ENCODE measurements at places on chromosomes 5 and 9.

- no peak for DNase-seq
Measured at GRCh38 chr5:482506-482905, 39.5 kb downstream of the EXOC3 start.

- no peak for DNase-seq
Measured at GRCh38 chr9:26066237-26066636, 388.0 kb upstream of the TUSC1 start.

- DNase-seq: peak; percentile 78
Measured at GRCh38 chr5:138068742-138069600, 14.9 kb upstream of the WNT8A start.

DNA sequence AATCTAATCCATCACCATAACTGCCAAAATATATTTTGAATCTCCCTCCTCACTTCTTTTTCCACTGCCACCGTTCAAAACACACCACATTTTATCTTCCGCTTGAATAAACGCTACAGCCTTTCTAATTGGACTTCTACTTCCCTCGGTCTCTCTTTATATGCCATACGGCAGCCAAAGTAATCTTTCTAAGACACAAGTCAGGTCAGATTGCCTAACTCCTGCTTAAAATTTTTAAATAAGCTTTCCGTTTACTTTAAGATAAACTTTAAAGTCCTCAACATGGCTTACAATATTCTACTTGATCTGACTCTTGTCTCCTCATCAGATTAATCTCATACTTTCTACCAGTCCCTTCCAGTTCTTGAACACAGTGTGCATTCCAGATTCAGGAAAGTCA lies 9.7 kb downstream of the AFF4 start:
- DNase-seq: no peak

GRCh38 chr9:34318163-34318790 lies 10.8 kb downstream of the KIF24 start:
- no peak for DNase-seq

DNA sequence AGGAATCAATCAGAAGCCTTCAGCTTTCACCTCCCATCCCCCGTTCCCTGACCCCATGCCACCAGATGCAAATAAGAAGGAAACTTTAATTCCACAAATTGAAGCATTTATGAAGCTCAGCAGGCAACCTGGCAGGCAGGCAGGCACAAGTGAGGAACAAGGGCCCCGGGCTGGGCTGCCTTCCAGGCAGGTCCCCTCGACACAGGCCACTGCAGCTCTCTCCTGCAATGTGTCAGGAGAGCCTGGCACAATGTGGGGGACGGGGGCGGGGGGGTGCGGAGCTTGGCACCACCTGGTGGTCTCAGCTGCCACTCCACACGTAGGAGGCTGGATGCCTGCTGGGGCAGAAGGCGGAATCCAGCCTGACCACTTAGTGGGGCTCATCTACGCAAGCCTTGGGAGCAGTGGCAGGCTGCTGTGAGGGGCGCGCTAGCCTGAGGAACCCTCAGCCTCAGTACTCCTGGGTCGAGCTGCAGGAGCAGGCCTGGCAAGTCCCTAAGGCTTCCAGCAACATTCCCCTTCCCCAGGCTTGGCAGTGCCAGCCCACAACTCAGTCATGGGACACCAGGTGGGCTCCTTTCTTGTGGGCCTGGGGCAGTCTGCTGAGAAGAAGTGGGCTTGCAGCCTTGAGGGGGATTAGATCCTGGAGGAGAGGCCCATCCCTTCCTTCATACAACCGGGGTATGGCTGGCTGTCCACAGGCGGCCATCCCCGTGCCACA lies 50.2 kb upstream of the KCNMB1 start:
- DNase-seq: no peak

DNA sequence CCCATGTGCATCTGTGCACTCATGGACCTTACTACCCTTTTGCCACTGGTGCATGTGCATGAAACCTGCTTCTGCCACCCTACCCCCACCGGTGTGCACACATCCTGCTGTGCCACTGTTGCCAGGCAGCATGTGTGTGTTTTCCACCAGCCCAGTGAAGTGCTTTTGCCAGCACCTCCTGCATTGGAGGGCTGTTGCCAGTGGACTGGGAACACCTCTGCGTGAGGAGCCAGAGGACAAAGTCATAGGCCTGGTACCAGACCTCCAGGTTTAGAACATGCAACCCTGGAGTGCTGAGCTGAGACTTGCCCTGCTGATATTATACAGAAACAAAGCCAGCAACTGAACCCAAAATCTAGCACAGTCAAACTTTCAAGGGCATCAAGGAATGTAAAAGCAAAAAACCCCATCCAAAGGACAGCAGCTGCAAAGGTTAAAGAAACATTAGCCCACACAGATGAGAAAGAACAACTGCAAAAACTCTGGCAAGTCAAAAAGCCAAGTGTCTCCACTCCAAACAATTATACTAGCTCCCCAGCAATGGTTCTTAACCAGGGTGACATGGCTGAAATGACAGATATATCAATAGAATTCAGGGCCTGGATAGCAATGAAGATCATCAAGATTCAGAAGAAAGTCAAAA lies 70.6 kb upstream of the PTPN3 start:
- no peak for DNase-seq

GRCh38 chr5:89411891-89412290 lies 528.9 kb upstream of the MEF2C start:
- no peak for DNase-seq

DNA sequence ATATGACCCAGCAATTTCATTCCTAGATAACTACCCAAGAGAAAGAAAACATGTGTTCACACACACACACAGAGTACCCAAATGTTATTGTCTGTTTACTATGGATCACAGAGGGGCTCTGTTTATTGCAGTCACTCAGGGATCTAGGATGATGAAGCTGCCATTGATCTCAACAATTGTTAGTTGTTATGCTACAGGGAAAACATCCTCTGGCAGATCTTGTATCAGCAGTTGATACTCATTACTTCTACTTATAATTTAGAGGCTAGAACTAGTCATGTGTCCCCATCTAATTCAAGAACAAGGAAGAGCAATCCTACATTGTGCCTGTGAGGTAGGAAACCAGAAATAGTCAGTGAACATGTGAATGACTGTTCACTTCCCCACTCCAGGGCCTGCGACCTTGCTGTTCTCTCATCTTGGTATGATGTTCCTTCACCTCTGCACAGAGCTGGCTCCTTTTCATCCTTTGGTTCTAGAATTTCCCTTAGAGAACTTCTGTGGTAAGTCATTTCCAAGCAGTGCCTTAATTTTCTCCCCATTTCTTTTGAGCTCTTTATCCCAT lies 30.3 kb downstream of the NMUR2 start:
- no peak for DNase-seq

DNA sequence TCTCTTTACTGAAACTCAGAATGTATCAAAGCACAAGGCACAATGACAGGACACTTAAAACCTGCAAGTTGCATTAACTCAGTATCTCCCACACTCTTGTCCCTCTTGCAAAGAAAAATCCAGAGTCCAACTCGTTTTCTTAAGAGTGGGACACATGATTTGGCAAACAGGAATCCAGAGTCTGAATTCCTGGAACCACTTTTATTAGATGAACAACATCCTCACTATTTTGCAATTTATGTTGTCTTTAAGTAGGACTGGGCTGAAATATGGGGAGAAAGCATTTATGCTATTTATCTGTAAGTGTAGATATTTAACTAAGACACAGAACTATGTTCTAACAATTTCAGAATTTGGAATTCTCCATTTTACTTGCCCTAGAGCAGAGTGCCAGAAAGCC lies 69.1 kb downstream of the ABCA1 start:
- no peak for DNase-seq

GRCh38 chr9:116594547-116594946 lies 92.6 kb upstream of the TRIM32 start:
- DNase-seq: no peak

- DNase-seq: no peak
Measured at GRCh38 chr9:106107716-106108115, 413.4 kb downstream of the TMEM38B start.

DNA sequence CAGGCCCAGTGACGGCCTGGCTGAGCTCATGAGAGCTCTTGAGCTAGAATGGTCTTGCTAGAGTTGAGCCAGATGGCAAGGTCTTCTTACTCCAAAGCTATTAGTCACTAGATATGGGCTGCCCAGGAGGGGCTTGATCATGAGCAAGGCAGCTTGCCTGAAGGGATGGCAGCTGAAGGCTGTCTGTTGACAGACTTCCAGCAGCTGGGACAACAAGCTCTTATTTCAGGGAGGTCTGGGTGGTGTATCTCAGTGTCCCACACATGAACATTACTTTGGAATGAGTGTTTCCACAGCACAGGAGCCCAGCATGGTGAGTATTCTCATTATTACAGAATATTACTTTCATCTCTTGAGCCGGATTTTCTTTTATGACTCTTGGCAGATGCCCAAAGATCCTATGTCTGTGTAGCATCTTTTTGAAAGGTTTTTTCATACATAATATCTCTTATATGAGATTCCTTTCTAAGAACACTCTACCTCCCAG lies 414.1 kb downstream of the ARHGEF28 start:
- DNase-seq: no peak

GRCh38 chr9:34465468-34465867 lies 6.9 kb downstream of the DNAI1 start:
- DNase-seq: no peak

GRCh38 chr9:3817208-3817607 lies 291.4 kb upstream of the RFX3 start:
- no peak for DNase-seq

- no peak for DNase-seq
Measured at GRCh38 chr5:17037751-17038150, 101.7 kb upstream of the MYO10 start.

All from GM19239 (cell line).